Caco-2 (cell line): ENCODE measurements at places on chromosomes 1 and 21. TPM values are rescaled to one million over a fixed set of nuclear protein-coding genes. Genes with fewer than 3 reads are reported as not detected.
A peak's percentile ranks its signal among the peaks of the same experiment; 100 is the strongest.

LAMB3 gene
- 112 and 125 TPM in 2 replicates for total RNA-seq

TRAF3IP3 gene
- not detected in 2 replicates for total RNA-seq

AJAP1 gene
- not detected in 2 replicates for total RNA-seq

FAM151A gene
- 21.4 and 22.3 TPM in 2 replicates for total RNA-seq

RXFP4 gene
- total RNA-seq: not detected in 2 replicates

- peak; percentile 45 for DNase-seq
These were observed 110.5 kb upstream of the CDC42BPA start for GRCh38 chr1:227428803-227429202.

- no peak for DNase-seq
These were observed 120.7 kb downstream of the GRIK3 start for GRCh38 chr1:36913484-36914060.

GRCh38 chr1:116066868-116067565 lies 44.2 kb upstream of the MAB21L3 start:
- no peak for DNase-seq

- DNase-seq: no peak
These were observed 80.7 kb downstream of the DNTTIP2 start for GRCh38 chr1:93798291-93798690.

- DNase-seq: no peak
These were observed 119.3 kb downstream of the NGF start for GRCh38 chr1:115218699-115219098.

- DNase-seq: no peak
These were observed 120.4 kb downstream of the TOMM20 start for GRCh38 chr1:235008239-235008638.
